ENCODE measurements at places on chromosomes 16 and 17. TPM values are rescaled to one million over a fixed set of nuclear protein-coding genes. Genes with fewer than 3 reads are reported as not detected.
A peak's percentile ranks its signal among the peaks of the same experiment; 100 is the strongest.

Gene ABCA3
- total RNA-seq = 5.9 TPM

Gene HOXB1
- total RNA-seq = not detected

Gene RDM1
- total RNA-seq = not detected

Gene CLDN7
- total RNA-seq = 1,052 TPM

Gene KRT40
- 1.0 TPM for total RNA-seq

- H3K4me3 ChIP-seq = no peak overlapping the region
- no peaks in the 10 kb centered on the region for H3K27me3 ChIP-seq
- peak overlapping the region; percentile 42 for H3K27ac ChIP-seq
Measured at GRCh38 chr17:43393944-43394482, 4.8 kb upstream of the ARL4D start.

- H3K27ac ChIP-seq = no peak overlapping the region
- H3K4me3 ChIP-seq = no peak overlapping the region
- H3K36me3 ChIP-seq = no peaks in the 10 kb centered on the region
- H3K27me3 ChIP-seq = no peaks in the 10 kb centered on the region
- no peak for DNase-seq
- no peaks in the 10 kb centered on the region for H3K4me1 ChIP-seq
Measured at GRCh38 chr17:13437966-13438779, 163.6 kb downstream of the HS3ST3A1 start.

GRCh38 chr16:53664724-53665345 is 38.8 kb downstream of the RPGRIP1L start:
- H3K27me3 ChIP-seq = no peaks in the 10 kb centered on the region
- H3K36me3 ChIP-seq = no peaks in the 10 kb centered on the region
- no peak for DNase-seq
- no peak overlapping the region for H3K27ac ChIP-seq
- no peak overlapping the region for H3K4me3 ChIP-seq

- H3K36me3 ChIP-seq = no peaks in the 10 kb centered on the region
- no peak overlapping the region for H3K4me3 ChIP-seq
- H3K4me1 ChIP-seq = no peaks in the 10 kb centered on the region
Measured at GRCh38 chr16:4647644-4647980, 23.0 kb downstream of the MGRN1 start.

DNA sequence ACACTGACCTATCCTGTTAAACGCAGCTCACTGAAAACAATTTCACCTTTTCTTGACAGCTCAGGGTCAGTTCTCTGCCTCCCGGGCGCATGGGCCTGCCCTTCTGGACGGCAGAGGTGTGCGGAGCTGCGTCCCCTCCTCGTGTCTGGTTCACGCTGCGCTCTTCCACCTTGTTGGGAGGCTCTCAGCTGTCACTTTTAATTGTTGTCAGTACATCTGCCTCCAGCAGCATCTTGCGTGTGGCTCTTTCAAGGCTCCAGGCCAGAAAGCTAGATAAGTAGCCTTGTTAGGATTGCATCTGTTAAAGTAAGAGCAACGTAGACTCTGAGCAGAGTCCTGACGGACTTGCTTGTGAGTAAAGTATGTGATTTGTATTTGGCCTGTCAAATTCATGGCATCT is 59.4 kb downstream of the MGAT5B start:
- H3K27ac ChIP-seq = no peak overlapping the region
- DNase-seq = no peak
- no peak overlapping the region for H3K4me3 ChIP-seq
- H3K27me3 ChIP-seq = no peaks in the 10 kb centered on the region
- H3K4me1 ChIP-seq = no peaks in the 10 kb centered on the region

DNA sequence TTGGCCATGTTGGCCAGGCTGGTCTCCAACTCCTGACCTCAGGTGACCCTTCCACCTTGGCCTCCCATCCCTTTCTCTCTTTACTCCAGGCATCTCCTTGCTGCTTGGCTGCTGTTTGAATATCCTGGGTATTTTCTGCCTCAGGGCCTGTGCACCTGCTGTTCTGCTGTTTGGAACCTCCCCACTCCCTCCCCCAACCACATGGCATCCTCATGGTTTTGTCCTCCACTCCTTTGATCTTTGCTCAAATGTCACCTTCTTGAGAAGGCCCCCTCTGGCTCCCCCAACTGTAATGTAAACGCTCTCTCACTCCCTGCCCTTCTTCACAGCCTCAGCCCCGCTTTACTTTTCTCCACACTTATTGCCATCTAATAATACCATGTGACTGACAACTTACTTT is 152.0 kb downstream of the GSG1L start:
- H3K27me3 ChIP-seq = no peaks in the 10 kb centered on the region
- no peaks in the 10 kb centered on the region for H3K4me1 ChIP-seq

DNA sequence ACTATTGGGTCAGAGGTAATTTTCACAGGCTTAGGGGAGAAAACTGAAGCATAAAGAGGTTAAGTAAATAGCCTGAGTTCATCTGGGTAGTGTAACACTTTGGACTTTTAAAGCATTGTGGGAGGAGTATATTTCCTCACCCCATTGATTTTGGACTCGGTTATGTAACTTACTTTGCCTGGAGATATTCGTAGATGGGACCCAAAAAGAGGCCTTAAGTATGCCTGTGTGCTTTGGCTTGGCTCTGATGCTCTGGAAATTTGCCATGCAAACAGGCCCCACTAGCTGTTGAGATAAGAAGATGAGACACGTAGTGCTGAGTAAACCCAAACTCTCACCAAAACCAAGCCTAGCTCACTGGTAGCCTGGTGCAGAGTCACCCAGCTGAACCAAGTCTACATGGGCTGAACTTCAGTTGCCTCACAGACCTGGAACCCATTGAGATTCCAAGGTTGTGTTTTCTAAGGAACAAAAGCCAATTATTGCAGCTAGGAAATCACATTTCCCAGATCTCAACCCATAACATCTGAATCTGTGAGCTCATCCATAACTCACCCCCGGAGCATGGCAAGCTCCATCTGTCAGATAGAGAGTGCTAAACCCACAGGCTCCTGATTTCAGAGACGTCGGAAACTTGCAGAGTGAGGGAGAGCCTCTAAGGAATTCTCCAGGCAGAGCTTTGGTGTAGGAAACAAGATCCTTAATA is 536.0 kb upstream of the C16orf82 start:
- H3K4me3 ChIP-seq = no peak overlapping the region
- no peak for DNase-seq
- H3K36me3 ChIP-seq = no peaks in the 10 kb centered on the region
- no peak overlapping the region for H3K27ac ChIP-seq
- no peaks in the 10 kb centered on the region for H3K4me1 ChIP-seq

- no peaks in the 10 kb centered on the region for H3K27me3 ChIP-seq
- no peak for DNase-seq
- no peaks in the 10 kb centered on the region for H3K36me3 ChIP-seq
- H3K27ac ChIP-seq = no peak overlapping the region
- no peak overlapping the region for H3K4me3 ChIP-seq
Measured at GRCh38 chr16:85761861-85762260, 11.0 kb upstream of the C16orf74 start.

DNA sequence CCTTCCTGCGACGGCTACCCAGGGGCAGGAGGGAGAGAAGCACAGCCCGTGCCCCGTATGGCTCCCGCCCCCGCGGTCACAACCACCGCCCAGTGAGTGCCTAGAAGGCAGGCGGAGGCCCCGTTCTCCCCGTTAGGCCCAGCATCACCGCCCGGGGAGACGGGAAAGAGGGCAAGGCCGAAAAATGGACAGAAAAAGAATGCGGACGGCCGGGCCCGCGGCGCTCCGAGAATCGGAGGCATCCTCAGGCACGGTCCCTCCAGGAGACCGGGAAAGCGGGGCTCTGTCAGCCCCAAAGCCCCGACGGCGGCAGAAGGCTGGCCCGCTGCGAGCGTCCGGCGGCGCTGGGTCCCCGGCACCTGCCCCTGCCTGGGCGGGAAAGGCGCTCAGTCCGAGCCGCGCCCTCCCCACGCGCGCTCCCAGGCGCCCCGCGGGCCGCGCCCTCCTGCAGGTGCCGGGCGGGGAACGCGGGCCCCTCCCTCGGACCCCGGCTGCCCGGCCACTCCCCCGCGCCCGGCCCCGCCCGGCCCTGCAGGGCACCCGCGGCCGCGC is 407 bp downstream of the MCRIP1 start:
- H3K27me3 ChIP-seq = no peaks in the 10 kb centered on the region
- no peaks in the 10 kb centered on the region for H3K36me3 ChIP-seq
- peak overlapping the region; percentile 85 for H3K27ac ChIP-seq
- peak overlapping the region; percentile 74 for H3K4me3 ChIP-seq
- peak; percentile 32 for DNase-seq
- H3K4me1 ChIP-seq = peaks cover 15% of the 10 kb centered on the region

DNA sequence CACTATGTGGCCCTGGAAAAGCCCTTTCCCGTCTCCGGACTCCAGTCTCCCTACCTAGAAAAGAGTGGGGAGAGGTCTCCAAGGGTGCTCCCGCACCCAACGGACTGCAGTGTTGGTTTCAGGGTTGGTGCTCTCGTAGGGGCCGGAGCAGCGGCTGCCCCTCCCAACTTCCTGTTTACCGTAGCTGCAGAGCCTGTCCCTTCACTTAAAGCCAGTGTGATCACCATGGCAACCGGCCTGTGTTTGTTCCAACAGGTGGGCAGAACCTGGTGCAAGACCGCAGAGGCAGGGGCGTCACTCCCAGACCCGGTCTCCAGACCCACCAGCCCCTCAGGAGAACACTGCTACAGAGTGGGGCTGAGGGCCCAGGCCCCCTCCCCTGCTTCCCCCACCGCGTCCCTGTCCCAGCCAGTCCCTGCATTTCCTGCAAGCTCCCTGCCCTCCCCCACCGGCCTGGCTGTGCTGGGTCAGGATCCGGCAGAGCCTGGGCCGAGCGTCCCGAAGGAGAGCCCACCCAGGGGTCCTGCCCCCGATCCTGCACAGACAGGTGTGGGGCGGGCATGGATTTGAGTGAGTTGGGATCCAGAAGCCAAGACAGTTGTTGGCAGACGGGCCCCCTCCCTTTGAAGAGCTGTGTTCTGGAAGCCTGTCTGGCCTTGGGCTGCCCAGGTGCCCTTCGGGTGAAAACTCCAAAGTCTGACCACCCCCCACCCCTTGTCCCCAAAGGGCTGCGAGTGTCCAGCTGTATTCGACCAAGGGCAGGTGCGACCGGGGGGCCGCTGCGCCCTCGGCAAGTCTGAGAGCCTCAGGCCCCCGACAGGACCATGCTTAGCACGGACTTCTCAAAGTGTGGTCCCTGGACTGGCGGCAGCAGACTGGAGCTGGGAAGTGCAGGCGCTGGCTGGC is 1.5 kb upstream of the BAIAP3 start:
- peaks cover 22% of the 10 kb centered on the region for H3K4me1 ChIP-seq
- peak; percentile 71 for DNase-seq

GRCh38 chr16:27048316-27048715 is 18.4 kb upstream of the C16orf82 start:
- no peaks in the 10 kb centered on the region for H3K4me1 ChIP-seq
- H3K27me3 ChIP-seq = no peaks in the 10 kb centered on the region
- no peaks in the 10 kb centered on the region for H3K36me3 ChIP-seq
- no peak overlapping the region for H3K27ac ChIP-seq
- DNase-seq = no peak

DNA sequence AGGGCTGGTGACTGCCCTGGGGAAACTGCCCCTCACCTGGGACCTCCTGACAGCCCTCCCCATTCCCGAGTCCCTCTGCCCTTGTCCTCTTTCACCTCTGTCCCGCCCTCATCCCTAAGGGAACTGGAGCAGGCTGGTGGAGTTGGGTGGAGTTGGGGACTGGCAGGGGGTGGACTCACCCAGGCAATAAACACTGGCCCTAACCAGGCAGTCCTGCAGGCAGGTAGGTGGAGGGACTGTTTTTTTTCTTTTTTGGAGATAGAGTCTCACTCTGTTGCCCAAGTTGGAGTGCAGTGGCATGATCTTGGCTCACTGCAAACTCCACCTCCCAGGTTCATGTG is 11.7 kb downstream of the GCGR start:
- no peaks in the 10 kb centered on the region for H3K36me3 ChIP-seq
- H3K27me3 ChIP-seq = no peaks in the 10 kb centered on the region
- no peak overlapping the region for H3K4me3 ChIP-seq
- H3K4me1 ChIP-seq = no peaks in the 10 kb centered on the region

- no peak overlapping the region for H3K4me3 ChIP-seq
- no peaks in the 10 kb centered on the region for H3K4me1 ChIP-seq
- no peak overlapping the region for H3K27ac ChIP-seq
- no peaks in the 10 kb centered on the region for H3K36me3 ChIP-seq
- H3K27me3 ChIP-seq = no peaks in the 10 kb centered on the region
- no peak for DNase-seq
Measured at GRCh38 chr16:55035029-55035428, 104.4 kb downstream of the IRX5 start.

DNA sequence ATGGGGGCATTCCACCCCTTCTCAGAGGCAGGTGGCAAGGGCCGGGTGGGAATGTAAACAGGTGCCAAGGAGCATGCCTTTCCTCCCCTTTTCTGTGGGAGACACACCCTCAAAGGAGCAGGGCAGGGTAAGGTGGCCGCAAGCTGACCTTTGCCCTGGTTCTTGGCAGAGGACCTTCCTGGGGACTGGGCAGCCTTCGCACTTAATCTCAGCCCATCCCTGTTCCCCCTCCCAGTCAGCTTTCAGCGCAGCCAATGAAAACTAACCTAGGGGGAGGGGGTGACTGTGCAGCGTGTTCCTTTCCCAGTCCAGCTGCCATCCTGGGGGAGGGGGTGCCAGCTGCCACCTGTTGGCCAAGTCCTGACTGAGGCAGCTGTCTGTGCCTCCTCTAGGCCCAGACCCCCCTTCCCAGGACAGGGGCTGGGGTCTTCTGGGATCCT is 2.8 kb downstream of the TRAF4 start:
- no peaks in the 10 kb centered on the region for H3K27me3 ChIP-seq
- DNase-seq = peak; percentile 91
- H3K36me3 ChIP-seq = peaks cover 39% of the 10 kb centered on the region

- peaks cover 48% of the 10 kb centered on the region for H3K4me1 ChIP-seq
- peak overlapping the region; percentile 91 for H3K4me3 ChIP-seq
- DNase-seq = peak; percentile 72
Measured at GRCh38 chr16:21159281-21159951, 942 bp downstream of the LDAF1 start.

DNA sequence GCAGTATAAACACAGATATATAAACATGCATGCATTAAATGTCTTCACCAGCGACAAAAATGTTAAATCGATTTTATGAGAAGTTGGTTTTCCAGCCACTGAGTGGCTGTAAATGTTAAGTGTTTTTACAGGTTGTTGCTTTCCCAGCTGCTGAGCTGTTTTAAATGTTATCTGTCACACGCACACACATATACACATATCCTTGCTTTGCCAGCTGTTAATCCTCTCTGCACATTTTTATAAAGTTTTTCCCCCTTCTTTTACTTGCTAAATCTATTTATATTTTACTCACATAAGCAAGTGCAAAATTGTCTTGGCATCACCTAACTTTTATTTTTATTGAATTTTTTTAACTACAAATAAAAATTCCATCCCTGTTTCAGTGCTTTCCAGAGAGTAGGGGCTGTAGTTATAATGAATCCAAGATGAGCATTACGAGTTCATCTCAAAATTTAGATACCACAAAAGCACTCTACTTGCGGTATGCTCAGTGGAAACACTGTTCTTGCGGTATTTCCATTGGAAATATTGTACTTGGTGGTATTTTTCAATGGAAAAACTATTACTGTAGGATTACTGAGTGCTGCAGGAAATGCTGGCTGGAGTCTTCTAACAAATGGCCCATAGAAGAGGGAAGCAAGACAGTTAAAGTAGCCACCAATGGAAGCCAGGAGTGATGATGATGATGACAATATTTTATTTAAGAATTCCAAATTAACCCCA is 124.9 kb upstream of the KCNJ16 start:
- no peaks in the 10 kb centered on the region for H3K36me3 ChIP-seq
- H3K4me3 ChIP-seq = no peak overlapping the region
- H3K4me1 ChIP-seq = no peaks in the 10 kb centered on the region
- no peaks in the 10 kb centered on the region for H3K27me3 ChIP-seq
- no peak for DNase-seq

- H3K36me3 ChIP-seq = no peaks in the 10 kb centered on the region
- H3K4me1 ChIP-seq = no peaks in the 10 kb centered on the region
- DNase-seq = no peak
- H3K27ac ChIP-seq = no peak overlapping the region
- no peaks in the 10 kb centered on the region for H3K27me3 ChIP-seq
- no peak overlapping the region for H3K4me3 ChIP-seq
Measured at GRCh38 chr17:60129164-60129563, 20.6 kb upstream of the CA4 start.

Data from Peyer's patch (tissue), 4 donors.